ENCODE measurements at places on chromosomes 5 and 9.

DNA sequence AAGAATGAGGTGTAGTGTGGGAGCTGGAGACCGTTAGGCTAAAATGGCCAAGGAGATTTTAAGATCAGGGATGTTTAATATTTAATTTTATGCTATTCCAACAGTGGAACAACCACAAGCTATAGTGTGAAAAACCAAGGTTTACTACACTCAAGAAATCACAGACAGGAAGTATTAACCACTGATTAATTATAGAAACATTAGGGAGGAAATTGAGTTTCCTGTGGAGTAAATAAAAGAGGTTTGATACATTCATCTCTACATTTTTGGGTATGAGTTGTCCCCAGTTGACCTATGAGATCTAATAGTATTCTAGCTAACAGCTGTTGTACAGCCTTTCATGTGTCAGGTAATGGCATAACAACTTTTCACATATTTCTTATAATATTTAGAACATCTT lies 103.7 kb upstream of the MPDZ start:
- DNase-seq = no peak

- no peak for DNase-seq
Observed at GRCh38 chr5:61023131-61023530, 78.1 kb downstream of the NDUFAF2 start.

DNA sequence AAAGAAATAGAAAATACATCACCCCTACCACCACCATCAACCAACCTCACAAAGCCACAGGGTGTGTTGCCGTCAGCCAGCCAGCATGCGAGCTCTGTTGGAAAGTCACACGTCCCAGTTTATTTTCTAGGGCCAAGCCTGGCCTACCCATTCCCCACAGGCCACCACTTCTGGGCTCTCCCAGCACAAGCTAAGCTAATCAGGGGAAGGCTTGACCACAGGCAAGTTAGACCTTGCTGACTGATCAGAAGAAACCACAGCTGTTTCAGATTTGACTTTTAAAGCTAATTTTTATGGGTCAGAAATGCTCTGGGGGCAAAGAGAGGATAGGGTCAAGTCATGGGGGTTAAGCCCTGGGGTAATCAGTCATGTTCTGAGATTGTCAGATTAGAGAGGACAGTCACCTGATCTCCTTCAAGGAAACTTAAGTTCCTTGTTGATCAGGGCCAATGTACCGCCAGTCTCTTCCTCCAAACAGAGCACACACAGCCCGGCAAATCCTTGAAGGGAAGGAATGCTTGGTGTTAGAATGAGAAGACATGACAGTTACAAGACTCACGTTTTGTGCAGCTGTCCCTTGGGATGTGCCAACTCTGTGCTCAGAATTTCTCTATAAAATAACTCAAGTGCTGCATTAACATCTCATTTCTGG lies 7.6 kb downstream of the SHB start:
- no peak for DNase-seq

DNA sequence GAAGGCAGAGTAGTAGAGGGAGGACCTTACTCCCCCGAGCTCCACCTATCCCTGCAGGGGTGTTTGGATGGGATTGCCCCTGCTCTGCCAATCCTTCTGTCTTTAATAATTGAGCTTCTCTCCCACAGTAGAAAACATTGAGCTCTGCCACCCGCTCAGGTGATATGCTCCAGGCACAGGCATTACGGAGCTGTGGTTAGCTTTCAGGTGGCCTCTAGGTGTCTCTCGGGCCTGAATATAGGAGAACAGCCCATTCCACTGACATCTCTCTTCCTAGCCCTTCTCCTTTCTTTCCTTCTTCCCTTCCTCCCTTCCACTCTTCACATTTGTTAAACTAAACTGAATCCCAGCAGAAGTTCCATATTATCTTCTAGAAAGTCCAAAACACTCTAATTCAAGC lies 203.4 kb downstream of the SYK start:
- DNase-seq = no peak

GRCh38 chr9:98140503-98140902 lies 21.5 kb upstream of the TRIM14 start:
- DNase-seq = no peak

DNA sequence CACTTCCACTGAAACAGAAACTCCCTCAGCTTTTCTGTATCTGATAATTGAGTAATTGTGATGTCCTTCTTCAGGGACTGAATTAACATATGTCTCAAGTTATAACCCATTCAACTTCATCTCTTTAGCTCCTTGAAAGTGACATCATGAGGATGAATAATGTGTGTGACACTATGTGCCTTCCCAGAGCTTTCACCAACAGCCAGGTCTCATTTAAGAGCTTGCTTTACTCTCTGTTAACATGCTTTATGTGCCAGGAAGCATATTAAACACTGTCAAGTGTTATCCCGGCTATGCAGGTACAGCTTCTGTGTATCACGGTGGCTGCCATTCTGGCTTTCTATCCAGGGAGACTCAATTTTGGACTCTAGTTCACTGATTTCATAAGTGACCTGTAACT lies 799.9 kb downstream of the CDH12 start:
- DNase-seq = no peak

DNA sequence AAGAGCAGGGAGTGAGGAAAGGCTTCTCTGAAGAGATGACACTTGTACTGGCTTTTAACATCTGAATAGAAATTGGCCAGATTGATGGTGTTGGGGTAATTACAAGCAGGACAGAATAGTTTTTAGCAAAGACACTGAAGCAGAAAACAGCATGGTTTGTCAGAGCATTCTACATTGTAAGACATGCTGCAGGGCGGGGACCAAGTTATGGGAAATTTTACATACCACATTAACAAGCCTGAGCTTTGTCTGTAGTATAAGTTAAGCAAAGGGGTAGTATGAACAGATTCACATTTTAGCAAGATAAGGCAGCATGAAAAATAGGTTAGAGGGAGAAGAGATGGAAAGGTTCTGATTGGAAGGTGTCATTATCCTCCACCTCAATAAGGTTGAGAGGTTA lies 66.5 kb downstream of the JMY start:
- no peak for DNase-seq

DNA sequence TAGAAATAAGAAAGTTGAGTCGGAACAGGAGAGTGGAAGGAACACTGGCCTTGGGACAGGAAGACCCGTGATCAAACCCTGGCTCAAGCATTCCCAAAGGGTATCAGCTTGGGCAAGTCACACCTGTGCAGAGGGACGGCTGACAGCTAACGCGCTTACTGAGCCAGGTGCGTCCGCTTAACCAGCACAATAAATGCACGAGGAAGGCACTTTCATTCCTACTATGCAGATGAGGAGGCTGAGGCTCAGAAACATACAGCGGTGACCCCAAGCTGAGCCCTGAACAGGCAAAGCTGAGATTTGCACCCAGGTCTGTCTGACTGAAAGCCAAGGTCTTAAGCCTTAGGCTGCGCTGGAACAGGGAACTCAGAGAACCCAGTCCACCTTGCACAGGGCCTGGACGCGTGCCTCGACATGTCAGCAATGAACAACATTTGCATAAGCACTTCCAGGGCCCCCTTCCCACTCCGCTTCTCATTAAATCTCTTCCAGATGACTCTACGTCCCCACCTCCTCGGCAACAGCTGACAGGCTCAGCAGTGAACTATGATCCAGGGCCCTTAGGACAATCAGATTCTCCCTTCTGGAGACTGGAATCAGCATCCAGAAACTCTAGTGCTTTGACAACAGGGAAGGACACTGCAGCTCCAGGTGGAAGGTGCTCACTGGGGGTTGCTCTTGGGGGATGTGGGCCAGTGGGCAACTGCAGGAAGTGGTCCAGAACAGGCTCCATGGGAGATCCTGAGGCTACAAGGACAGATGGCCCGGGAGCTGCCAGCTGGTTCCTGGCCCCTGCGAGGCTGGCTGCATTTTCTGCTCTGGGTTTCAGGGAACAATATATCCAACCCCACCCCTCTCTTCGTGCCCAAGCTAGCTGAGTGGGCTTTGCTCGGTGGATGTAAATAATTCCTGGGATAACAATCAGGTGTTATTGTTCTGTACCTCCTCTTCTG lies 35.2 kb downstream of the SH3PXD2B start:
- no peak for DNase-seq

GRCh38 chr5:142508591-142508990 lies 177.3 kb downstream of the FGF1 start:
- DNase-seq = no peak

DNA sequence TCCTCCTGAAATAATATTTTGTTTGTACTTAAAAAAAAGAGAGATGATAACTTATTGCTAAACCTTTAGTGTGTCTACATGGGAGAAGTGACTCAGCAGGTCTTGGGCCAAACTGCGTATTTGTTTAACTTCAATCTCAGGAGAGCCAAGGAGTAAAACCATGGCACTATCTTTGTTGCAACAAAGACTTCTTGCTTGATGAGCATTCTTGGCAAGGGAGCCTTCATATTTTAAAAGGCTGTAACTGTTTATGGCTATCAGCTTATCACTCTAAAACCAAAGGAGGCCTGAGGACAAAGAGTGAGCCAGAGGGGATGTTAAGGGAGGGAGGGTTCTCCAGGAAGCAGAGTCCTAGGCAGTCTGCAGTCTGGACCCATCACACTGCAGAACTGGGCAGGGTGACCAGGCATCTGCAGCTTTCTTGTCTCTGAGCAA lies 216.2 kb upstream of the S1PR3 start:
- no peak for DNase-seq

DNA sequence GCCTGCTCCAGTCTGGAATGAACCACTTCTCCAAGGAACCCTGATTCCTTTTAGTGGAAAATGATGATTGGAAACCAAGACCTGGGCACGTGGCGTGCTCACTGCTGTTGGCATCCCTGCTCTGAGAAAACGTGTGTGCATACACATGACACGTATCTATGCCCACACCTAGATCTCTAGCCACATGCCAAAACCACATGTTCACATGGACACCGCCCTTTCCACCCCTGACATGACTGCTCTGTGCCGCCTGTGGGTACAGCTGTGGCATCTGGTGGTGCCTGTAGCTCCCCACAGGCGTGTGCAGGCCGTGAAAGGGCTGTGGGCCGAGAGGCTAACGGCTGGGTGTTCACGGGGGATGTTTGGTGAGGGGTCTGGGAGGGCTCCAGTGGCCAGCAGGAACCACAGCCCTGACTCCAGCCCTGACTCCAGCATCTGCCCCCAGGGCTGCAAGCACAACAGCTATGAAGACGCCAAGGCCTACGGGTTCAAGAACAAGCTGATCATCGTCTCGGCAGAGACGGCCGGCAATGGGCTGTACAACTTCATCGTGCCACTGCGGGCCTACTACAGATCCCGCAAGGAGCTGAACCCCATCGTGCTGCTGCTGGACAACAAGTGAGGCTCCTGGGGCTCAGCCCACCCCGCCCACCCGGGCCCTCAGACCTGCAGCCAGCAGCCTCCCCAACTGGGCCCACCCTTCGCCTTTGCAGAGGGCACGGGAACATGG lies 75.1 kb downstream of the KCNT1 start:
- DNase-seq = no peak

GRCh38 chr9:132864691-132865090 lies 13.4 kb downstream of the AK8 start:
- DNase-seq = no peak

DNA sequence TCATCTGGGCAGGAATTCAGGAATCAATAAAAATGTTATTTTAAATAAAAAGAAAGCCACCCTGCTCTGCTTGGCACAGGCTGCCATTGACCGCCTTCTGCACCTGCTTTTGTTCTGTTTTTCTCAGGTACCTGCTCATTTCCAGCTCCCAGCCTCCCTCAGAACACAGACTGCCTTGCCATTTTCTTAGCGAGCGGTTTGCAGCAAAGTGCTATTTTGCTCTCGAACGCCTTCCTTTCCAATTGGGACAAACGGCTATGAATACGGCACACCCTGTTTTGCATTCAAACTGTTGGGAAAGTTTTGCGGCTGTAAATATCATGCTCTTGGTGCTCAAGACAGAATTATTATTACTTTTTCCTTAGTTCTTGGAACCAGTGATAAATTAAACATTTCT lies 25.1 kb upstream of the FCN1 start:
- no peak for DNase-seq

DNA sequence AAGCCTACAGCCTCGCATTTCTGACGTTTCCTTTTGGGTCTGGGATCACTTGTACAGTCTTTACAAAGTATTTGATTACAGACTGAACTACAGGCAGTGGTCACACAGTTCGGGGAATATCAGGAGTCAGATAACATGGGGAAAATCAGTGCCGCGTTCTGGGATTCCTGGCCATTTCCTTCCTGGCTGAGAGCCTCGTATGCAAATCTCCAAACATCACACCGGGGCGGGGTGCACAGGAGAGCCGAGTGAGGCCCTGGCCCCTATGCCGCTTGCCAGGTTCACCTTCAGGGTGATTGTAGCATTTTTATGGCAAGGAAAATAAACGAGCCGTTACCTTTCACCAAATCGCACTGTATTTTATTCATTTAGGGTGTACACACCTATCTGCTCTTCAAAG lies 29.6 kb upstream of the SLC9A3 start:
- peak; percentile 76 for DNase-seq

GRCh38 chr5:161851691-161852299 lies 3.9 kb downstream of the GABRA1 start:
- no peak for DNase-seq

GRCh38 chr9:20611691-20612287 lies 10.5 kb downstream of the MLLT3 start:
- no peak for DNase-seq

GRCh38 chr9:23826120-23826629 lies at the start of gene ELAVL2:
Gene ELAVL2 (minus strand): TSS chr9:23826240. CDS start chr9:23762234, 64,006 bp downstream.
- DNase-seq = no peak

DNA sequence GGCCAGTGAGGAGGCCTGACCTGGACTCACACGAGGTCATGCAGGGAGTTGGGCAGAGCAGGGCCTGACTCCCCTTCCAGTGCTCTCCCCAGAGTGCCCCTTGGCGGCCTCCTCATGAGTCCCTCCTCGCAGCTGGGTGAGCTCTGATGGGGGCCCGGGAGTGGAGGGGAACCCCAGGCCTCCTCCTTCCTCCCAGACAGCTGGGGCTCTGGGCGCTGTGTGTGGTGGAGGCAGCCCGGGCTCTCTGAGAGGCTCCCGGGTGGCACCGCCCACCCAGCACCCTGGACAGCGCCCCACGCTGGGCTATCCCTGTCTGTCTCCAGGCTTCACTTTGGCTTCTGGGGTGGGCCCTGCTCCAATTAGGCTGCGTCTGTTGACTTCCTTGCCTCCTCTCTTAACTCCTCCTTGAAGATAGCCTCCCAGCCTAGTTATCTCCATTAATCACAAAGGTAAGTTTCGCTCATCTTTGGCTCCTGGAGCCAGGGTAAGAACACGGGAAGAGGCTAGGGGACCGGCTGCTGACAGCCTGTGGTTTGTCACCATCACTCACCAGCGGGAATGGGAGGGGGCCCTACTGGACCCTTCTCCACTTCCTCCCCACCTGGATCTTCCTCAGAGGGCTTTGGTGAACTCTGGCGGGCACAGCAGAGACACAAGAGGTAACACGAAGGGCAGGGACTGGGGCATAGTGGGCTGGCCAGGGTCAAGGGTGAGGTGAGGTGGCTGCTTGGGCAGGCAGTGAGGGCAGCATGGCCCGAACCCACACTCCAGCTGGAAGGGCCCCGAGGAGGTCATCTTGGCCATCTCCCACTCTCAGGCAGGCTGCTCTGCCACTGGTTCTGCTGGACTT lies 13.1 kb downstream of the PSD2 start:
- DNase-seq = no peak

GRCh38 chr5:10601246-10602030 lies 37.6 kb downstream of the ANKRD33B start:
- DNase-seq = no peak
